Activated T-helper 1 cell treated with anti-CD3 and anti-CD28 coated beads, Interleukin-12 subunit alpha, Interleukin-12 subunit beta, Interleukin-2, Interleukin-4 antibody, amounts not matched to agents 30 ng/mL and 10 ng/mL and 1 ng/mL, durations not matched to agents 14 hours and 24 hours and 36 hours (primary cell): ENCODE measurements at places on chromosomes 3 and 15. TPM values are rescaled to one million over a fixed set of nuclear protein-coding genes. Genes with fewer than 3 reads are reported as not detected.

PRICKLE2 gene
- total RNA-seq, result not detected in 2 replicates

SMCO1 gene
- total RNA-seq, result not detected in 2 replicates

GRCh38 chr3:32018757-32019564 lies 37.4 kb downstream of the ZNF860 start:
- H3K4me3 ChIP-seq, result no peak overlapping the region
- H3K27me3 ChIP-seq, result peaks cover 8% of the 10 kb centered on the region
- H3K27ac ChIP-seq, result no peak overlapping the region
- no peaks in the 10 kb centered on the region for H3K36me3 ChIP-seq

GRCh38 chr15:35810007-35810406 lies 264.0 kb upstream of the DPH6 start:
- no peak overlapping the region for H3K4me3 ChIP-seq
- no peak overlapping the region for H3K27ac ChIP-seq
- DNase-seq, result no peak
- H3K4me1 ChIP-seq, result no peaks in the 10 kb centered on the region

GRCh38 chr3:180391001-180391400 lies 211.0 kb upstream of the TTC14 start:
- no peaks in the 10 kb centered on the region for H3K4me1 ChIP-seq
- H3K36me3 ChIP-seq, result no peaks in the 10 kb centered on the region
- H3K4me3 ChIP-seq, result no peak overlapping the region
- no peak overlapping the region for H3K27ac ChIP-seq
- no peak for DNase-seq

DNA sequence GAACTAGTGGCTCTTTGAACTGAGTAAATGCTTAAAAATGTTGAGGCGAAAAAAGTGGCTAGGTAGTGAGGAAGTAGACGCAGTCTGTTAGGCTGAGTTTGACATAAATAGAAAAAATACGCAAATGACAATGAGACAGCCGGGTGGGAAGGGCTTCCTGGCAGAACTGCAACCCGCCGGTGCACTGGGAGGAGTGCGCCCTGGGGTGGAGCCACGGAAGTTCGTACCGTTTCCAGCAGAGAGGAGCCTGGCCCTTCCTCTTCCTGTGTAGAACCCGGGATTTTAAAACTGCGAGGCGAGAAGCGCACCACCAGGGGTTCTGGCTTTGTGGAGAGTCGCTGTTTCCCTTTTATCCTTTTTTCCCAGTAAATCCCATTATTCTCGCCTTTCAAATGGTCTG lies 602.6 kb downstream of the PYDC2 start:
- no peaks in the 10 kb centered on the region for H3K27me3 ChIP-seq
- DNase-seq, result no peak
- H3K36me3 ChIP-seq, result no peaks in the 10 kb centered on the region
- no peak overlapping the region for H3K4me3 ChIP-seq
- no peak overlapping the region for H3K27ac ChIP-seq

GRCh38 chr3:33722191-33722590 lies 4.1 kb upstream of the CLASP2 start:
- H3K27me3 ChIP-seq, result peaks cover 6% of the 10 kb centered on the region
- H3K4me3 ChIP-seq, result no peak overlapping the region
- peaks cover 7% of the 10 kb centered on the region for H3K4me1 ChIP-seq
